SHP77 treated with DMSO at 0.1 percent for 48 hours (cell line): ENCODE measurements at places on chromosomes 2 and 18.

GRCh38 chr2:170026361-170026760, 151.6 kb upstream of the MYO3B start:
- DNase-seq, result no peak

GRCh38 chr2:235966396-235966795, 201.8 kb downstream of the GBX2 start:
- DNase-seq, result no peak

- peak; percentile 66 for DNase-seq
Observed at GRCh38 chr2:1591978-1592907, 152.1 kb downstream of the PXDN start.

GRCh38 chr2:203301667-203302066, 26.5 kb upstream of the ABI2 start:
- no peak for DNase-seq

DNA sequence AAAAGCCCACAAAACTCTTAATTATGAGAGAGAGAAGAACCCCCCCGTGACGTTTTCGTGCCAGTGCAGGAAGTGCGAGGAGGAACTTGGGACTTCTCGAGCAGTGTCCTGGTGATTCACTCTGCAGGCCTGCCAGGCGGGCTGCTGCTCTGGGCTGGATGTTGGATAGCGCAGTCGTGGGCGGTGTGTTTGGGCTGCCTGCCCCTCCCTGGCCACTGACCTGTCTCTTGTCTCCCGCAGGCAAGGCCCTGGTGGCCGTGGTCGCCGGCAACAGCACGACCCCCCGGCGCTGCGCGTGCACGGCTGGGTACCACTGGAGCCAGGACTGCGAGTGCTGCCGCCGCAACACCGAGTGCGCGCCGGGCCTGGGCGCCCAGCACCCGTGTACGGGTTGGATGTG, 29.0 kb downstream of the TNFRSF11A start:
- no peak for DNase-seq
